ENCODE measurements at places on chromosomes 12 and 14.

DNA sequence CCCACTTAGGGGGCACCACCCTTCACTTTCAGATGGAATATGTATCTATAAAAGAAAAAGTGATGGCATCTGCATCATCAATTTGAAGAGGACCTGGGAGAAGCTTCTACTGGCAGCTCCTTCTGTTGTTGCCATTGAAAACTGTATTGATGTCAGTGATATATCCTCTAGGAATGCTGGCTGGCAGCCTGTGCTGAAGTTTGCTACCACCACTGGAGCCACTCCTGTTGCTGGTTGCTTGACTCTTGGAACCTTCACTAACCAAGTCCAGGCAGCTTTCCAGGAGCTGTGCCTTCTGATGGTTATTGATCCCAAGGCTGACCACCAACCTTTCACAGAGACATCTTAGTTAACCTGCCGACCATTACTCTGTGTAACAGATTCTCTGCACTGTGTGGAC lies 44.7 kb downstream of the RIMKLB start:
- peak; percentile 73 for DNase-seq
- no peak overlapping the region for H3K4me3 ChIP-seq
- no peaks in the 10 kb centered on the region for H3K36me3 ChIP-seq

DNA sequence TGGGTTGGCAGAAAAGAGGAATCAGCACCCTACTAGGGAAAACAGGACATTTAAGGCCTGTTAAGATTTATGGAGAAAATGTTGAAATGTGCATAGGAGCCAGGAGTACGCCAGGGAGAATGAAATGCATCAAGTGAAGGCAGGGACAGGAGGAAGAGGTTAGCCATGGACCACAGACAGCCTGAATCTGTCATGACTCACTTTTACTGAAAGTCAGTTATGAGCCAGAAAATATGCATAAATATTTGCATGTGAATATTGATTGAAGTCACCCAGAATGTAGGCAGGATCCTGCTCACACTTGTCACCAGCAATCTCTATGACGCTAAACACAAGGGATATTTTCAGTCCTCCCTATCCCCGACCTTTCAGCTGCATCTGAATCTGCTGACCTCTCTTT lies 25.1 kb upstream of the CDK17 start:
- no peaks in the 10 kb centered on the region for H3K36me3 ChIP-seq
- peak overlapping the region; percentile 99 for H3K27ac ChIP-seq
- no peaks in the 10 kb centered on the region for H3K27me3 ChIP-seq

DNA sequence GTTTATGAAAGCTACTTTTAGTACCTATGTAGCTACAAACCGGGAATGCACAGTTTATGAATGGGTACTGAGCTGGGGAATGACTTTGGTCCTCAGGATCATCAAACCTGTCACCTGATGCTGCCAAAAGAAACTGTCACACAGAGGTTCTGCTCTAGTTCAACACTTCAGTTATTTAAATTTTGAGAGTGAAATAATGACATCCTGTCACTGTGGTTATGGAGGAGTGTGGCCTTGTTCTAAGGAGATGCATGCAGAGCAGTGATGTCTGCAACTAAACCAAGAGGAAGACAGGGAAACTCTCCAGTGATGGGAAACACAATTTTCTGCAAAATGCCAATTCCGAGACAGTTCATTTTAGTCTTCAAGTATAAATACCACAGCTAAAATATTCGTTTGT lies 4.8 kb upstream of the AEBP2 start:
- H3K36me3 ChIP-seq, result no peaks in the 10 kb centered on the region
- no peak for DNase-seq
- no peak overlapping the region for H3K4me3 ChIP-seq
- H3K27me3 ChIP-seq, result no peaks in the 10 kb centered on the region
- H3K27ac ChIP-seq, result no peak overlapping the region
- H3K4me1 ChIP-seq, result peaks cover 8% of the 10 kb centered on the region

DNA sequence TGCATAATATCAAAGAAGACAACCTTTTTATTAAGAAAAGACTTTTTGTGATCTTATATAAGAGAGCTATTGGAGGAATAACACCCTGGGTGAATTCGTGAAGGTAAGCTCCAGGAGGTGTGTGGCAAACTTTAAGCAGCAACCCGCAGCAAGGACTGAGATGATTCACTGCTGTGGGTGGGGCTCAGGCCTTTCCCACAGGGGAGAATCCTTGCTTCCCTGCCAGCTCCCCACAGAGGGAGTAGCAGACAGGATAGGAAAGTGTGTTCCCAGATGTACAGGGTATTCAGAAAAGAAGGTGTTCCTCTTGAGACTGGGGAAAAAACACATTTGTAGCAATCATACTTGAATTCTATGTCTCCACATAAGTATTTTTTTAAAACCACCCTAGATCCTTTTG lies 9.2 kb downstream of the NDUFA12 start:
- DNase-seq, result peak; percentile 79
- no peak overlapping the region for H3K4me3 ChIP-seq
- no peaks in the 10 kb centered on the region for H3K27me3 ChIP-seq
- H3K36me3 ChIP-seq, result peaks cover 6% of the 10 kb centered on the region
- peaks cover 6% of the 10 kb centered on the region for H3K4me1 ChIP-seq
- H3K27ac ChIP-seq, result peak overlapping the region; percentile 34

DNA sequence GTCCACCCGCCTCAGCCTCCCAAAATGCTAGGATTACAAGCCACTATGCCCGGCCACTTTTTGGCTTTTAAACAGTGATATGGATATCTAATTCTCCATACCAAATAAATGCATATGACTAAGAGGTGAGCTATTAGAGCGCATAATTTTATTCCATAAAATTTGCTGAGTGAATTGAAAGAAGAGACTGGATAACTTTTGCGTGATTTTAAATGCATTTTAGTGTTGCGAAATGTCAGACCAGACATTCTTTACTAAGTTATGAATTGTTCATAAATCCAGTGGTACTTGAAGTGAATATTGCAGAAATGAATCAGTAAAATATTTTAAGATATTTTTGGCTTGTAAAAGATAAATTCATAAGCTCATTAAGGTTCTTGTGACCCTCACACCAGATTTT lies 50.9 kb upstream of the DIP2B start:
- no peaks in the 10 kb centered on the region for H3K27me3 ChIP-seq
- no peak overlapping the region for H3K27ac ChIP-seq
- DNase-seq, result peak; percentile 6
- H3K36me3 ChIP-seq, result peaks cover 16% of the 10 kb centered on the region
